ENCODE measurements at places on chromosomes 11 and 22. TPM values are rescaled to one million over a fixed set of nuclear protein-coding genes. Genes with fewer than 3 reads are reported as not detected.

- DNase-seq = no peak
Observed at GRCh38 chr22:41683616-41684015, 5.1 kb downstream of the SNU13 start.

CARNS1 gene
- total RNA-seq = 4.6 TPM

GRCh38 chr11:12497431-12497830 lies 120.1 kb downstream of the PARVA start:
- DNase-seq = no peak

ASCL2 gene
- not detected for total RNA-seq

DNA sequence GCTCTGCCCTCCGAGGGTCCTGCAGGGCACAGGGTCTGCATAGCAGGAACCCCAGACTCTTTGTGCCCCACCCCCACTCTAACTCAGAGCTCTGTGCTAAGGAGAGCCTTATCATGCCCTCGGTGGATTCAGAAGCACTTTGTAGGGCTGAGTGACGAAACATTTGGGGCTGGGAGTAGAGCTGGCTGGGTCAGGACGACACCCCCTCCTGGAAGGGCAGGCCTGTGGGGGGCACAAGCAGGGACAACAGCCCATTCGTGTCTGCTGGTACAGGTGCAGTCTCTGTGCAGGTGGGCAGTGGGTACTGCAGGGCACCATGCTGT lies 8.9 kb downstream of the APOBEC3A start:
- no peak for DNase-seq

ALX4 gene
- total RNA-seq = 0.12 TPM

DNA sequence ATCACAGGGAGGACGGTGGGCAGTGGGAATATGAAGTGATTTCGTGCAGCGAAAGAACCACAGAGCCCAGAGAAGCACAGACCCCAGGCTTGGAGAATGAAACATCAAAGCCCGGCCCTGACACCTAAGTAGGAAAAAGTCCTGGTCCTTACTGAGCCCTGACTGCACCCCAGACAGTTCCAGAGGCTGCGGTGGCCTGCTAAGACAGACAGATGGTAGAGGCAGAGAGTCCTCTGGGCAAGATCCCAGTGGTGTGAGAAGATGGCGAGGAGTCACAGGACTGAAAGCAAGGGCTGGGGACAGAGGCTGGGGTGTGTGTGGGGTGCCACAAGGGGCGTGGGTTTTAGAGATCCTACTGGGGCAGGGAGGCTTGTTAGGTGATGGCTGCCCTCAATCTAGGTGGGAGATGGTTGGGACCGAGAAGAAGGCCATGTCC lies 3.7 kb downstream of the CBX6 start:
- peak; percentile 5 for DNase-seq

- DNase-seq = no peak
Observed at GRCh38 chr11:111097191-111097590, 148.3 kb upstream of the POU2AF2 start.

Measured in gastrocnemius medialis (tissue), 4 donors.